ENCODE measurements at places on chromosomes 4 and X.

DNA sequence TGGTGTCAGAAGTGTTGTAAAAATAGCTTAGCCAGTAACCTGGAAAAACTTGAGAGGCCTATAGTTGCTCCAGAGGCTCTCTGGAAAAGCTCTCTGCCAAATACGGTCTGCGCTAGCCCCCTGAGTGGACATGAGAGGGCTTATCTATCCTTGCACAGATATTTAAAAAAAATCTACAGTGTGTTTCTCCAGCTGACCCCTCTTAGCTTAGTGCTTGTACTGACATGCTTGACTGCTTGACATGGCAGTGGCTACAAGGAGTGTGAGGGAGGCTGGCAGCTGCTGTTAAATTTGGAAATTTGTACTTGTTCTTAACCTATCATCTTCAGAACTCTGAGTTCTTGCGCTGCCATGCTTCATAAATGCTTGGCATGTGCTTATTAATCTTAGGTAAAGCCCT is 229.2 kb downstream of the RBMX2 start:
- DNase-seq: no peak

DNA sequence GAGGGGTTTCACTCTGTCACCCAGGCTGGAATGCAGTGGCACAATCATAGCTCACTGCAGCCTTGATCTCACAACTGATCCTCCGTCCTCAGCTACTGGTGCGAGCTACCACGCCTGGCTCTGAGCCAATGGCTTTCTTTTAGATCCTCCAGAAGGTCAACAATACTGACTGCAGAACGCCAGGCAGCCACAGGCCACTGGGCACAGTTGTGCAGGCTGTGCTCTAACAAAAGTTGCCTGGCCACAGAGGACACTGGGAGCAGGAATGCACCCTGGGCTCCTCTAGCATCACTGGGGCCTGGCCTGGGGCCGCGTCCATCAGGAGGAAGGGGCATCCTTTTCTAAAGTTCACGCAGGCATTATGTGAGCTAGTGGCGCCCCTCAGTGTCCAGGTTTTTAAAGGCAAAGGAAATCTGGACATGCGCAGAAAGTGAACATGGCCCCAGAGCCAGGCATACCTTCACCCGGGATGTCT is 14.9 kb upstream of the PORCN start:
- no peak for DNase-seq

DNA sequence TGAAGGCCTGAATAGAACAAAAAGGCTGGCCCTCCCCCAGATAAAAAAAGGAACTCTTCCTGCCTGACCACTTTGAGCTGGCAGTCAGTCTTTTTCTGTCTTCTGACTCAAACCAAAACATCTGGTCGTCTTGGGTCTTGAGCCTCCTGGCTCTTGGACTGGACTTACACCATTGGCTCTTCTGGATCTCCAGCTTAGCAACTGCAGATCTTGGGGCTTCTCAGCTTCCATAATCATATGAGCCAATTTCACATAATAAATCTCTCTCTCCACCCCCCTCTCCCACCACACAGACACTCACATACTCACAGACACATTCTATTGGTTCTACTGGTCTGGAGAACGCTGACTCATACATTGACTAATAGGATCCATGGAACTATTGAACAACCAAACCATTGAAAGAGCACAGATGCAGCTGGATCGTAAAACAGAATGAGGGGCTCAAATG is 15.6 kb upstream of the CWH43 start:
- DNase-seq: peak; percentile 82

DNA sequence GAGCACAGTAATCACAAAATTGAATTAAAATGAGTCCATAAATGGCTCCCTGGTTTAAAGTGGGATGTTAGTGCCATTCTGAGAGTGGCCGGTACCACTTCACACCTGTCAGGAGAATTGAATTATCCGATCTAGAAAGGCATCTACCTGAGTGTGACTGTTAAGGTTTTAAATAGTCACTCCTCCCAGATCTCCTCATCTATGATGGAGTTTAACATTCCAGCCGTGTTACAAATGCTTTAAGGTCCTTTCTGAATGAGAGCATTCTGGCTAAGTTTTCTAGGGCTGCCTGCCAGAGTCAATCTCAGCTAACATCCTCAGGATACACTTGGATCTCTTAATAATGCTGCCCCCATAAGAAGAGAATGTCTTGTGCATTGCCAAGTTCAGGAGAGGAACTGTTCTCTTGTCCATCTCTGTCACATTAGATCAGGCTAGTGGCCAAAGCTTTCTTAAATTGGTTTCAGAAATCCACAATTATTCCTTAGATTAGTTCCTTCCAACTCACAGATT is 231.1 kb downstream of the SLC39A8 start:
- DNase-seq: no peak

DNA sequence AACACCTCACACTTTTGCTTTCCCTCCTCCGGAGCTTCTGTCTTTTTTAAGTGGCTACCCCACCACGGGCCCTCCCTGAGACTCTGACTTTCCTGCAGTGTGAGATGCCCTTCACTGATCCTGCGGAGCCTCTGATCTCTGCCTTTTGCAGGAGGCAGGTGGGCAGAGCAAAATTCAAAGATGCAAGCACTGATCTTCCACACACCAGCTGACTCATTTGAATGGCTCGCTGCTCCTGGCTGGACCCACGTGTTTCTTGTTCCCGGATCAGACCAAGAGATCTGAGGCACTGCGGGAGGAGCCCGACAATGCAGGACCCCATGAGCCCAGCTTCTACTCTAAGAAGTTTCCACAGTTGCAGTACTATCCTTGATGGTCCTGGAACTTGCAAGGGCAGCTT is 1607.9 kb upstream of the TENM3 start:
- DNase-seq: no peak

DNA sequence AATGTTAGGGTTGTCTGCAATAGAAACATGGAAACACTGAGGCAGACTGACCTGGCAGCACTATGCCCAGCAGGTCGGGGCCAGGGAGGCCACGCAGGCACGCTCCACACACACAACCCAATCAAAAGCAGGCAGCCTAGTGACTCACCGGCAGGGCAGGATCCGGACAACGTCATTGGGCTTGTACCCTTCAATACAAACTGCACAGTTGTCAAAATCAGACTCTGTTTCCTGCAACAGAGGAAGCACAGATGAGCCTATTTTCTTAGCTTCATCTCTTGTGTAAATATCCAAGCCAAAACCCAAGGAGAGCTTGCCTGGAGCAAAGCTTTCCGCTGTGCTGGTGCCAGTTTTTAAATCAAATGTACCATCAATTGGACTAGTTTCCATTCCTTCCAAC is 185.8 kb downstream of the RNF150 start:
- DNase-seq: no peak

DNA sequence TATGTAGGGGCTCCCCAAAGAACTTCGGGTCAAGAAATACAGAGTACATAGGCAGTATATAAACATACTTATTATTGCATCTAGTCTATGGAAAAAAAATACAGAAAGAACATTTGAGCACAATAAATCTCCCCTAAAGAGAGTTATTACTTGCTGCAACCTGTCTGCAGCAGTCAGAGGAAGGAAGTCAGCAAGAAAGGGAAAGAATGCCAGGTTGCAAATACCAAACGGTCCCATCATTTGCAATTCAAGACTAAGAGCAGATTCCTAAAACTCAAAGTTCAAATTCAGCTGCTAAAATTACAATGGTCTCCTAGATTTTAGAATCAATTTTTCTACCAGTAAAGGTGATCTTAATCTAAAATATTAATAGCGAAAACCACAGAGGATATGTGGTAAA is 236.2 kb upstream of the NUDT6 start:
- no peak for DNase-seq

DNA sequence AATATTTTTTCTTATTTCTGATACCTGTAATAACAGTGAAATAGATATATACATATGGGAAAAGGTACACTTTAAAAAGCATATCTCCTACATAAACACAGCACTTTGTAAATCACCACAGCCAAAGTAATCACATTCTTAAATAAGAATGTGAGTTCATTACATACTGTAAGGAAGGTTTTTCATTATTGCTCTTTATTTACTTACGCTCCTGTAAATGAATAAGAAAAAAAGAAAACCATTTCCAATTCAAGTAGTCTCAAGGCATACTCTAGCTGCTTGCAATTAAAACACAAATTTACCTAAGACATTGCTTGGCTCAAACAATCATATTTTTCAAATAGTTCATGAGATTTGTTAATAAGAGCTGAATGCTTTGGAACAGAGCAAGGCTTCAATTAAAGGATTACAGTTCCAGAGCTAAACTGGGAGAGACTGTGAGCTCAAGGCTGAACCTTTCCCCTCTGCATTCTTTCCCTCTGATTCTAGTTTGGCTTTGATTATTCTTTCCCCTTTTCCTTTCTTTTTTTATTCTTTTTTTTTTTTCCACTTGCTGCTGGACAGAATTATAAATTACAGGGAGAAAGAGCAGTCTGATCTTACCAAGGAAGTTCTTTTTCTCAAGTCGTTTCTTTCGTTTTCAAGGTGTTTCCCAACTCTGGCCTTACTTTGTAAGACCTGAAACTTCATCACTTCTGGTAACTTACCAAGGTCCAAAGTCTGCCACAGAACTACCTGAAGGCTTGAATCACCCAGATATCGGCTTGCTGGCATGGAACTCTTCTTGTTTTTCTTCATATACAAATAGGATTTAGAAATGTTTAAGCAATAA is 278.3 kb downstream of the INPP4B start:
- no peak for DNase-seq

GRCh38 chrX:131729295-131729694 is 185.4 kb downstream of the OR13H1 start:
- no peak for DNase-seq

DNA sequence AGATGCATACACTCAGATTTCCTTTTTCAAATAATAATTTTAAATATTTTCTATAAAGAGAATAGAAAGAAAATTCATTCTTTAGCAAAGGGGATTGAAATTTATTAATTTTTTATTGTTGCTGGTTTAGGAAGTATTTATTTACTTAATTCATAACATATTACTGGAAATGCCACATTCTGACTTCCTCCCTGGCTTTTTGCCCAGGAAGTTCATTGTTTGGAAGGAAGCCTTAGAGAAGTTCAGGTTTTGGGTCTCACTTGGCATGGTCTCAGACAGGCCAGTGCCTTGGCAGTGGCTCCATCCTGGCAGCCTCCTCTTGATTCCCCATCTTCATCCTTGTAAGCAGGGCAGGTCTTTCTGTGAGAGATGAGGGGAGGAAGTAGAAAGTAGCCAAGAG is 50.5 kb downstream of the IL15 start:
- DNase-seq: no peak

DNA sequence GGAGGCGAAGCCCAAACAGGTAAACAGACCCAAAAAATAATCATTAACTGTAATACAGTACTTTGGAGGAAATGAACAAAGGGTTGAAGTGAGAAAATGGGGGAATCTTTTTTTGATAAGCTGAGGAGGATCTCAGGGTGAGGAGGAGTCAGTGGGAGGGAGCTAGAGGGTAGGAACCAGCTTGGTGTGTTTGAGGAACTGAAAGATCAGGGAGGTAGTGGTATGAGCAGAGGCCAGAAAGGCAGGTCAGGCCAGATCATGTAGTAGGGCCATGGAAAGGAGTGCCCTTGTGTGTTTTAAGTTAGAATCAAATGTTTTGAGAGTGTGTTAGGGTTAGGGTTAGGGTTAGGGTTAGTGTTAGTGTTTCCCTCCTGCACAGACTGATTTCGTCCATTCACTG is 48.8 kb downstream of the PPP2R2C start:
- no peak for DNase-seq

- no peak for DNase-seq
Measured at GRCh38 chrX:38999099-38999498, 197.8 kb downstream of the MID1IP1 start.

Data from HS-5 (cell line).